ENCODE measurements at places on chromosomes 12 and 14.

DNA sequence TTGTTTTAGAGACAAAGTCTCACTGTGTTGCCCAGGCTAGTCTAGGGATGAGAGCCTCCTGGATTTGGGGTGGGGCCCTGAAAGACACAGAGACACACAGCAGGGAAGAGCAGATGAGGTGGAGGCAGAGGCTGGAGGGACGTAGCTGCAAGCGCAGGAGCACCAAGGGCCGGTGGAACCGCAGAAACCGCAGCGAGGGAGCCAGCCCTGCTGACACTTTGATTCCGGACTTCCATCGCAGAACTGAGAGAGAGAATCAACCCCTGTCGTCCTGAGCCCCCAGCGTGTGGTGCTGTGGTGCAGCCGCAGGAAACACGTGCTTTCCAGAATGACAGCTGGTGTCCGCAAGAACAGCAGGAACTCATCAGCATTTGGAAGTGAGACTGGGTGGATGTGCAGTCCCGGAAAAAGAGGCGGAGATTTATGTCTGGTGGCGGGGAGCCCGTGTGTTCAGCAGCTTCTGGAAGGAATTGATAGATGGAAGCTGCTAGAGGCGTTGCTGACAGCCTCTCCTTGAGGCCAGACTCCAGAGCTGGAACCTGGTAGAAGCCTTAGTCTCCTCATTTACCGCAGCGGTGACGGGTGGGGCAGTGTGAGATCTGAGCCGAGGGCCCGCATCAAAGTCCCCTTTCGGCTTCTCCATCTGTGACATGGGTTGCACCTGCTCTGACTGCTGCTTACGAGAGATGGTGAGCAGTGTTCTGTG, 21.9 kb upstream of the KLC1 start:
- no peak for DNase-seq

- no peak for DNase-seq
Measured at GRCh38 chr12:94495445-94496115, 35.9 kb upstream of the CEP83 start.

- no peak for DNase-seq
Measured at GRCh38 chr12:46547421-46548354, 175.1 kb upstream of the SLC38A2 start.

GRCh38 chr12:56337753-56338251, 882 bp upstream of the IL23A start:
- no peak for DNase-seq
